IMR-90 (cell line): ENCODE measurements at places on chromosomes 2 and 18. TPM values are rescaled to one million over a fixed set of nuclear protein-coding genes. Genes with fewer than 3 reads are reported as not detected.

Gene FABP1
- not detected in 2 replicates for polyA plus RNA-seq

DNA sequence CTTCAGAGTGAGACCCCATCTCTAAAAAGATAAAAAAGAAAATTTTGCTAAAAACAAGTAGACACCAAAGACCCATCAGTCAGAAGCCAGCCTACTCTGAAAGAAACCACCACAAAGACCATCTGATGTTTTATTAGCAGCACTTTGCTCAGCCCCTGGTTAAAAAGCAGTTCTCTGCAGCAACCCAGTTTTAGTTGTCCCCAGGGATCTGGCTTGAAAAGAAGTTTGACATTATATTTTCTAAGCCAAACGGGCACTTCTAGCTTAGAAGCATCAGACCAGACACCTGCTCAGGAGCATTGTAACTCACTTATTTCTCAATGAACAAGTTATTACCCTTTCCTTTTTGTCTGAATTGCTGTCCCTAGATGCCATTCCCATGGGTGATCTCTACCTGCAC, 164.2 kb upstream of the ETAA1 start:
- DNase-seq, result no peak

Gene PRLH
- not detected in 2 replicates for polyA plus RNA-seq

Gene GPR148
- polyA plus RNA-seq, result not detected in 2 replicates

Gene FHOD3
- polyA plus RNA-seq, result 12.5 and 14.6 TPM in 2 replicates
